ENCODE measurements at places on chromosomes 3 and 15.

GRCh38 chr3:65893631-65894030, 145.1 kb downstream of the MAGI1 start:
- DNase-seq = no peak

DNA sequence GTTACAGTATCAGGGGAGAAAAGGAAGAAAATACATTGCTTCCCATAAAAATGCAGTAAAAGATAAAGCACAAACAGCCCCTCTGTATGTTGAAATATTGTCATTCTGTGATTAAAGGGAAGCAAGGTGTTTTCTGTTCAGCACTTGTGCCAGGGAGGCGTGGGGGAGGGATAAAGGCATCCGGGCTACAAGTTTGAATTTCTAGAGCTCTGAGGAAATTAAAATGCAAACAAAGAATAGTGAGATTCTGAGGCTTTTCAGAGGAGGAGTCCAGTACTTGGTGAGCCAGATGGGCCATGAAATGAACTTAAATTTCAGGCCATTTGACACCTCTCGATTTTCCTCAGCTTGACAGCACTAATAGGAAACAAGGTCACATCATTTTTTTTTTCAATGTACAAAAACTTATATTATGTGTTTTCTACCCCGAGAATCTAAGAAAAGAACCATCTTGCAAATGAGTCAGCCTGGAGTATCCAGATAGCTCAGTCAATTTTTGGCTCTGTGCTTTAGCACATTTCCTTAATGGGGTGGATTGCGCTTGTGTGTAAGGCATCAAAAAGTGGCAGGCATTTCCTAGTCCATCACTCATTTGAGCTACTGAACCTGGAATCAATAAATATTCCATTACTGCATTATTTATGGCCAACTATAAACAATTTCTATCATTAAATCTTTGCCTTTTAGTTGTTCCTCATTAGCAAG, 640.8 kb upstream of the TBL1XR1 start:
- no peak for DNase-seq

- no peak for DNase-seq
These were observed 83.9 kb upstream of the FAM98B start for GRCh38 chr15:38369936-38370478.

- DNase-seq = no peak
These were observed 14.7 kb downstream of the EDEM1 start for GRCh38 chr3:5202222-5202621.

DNA sequence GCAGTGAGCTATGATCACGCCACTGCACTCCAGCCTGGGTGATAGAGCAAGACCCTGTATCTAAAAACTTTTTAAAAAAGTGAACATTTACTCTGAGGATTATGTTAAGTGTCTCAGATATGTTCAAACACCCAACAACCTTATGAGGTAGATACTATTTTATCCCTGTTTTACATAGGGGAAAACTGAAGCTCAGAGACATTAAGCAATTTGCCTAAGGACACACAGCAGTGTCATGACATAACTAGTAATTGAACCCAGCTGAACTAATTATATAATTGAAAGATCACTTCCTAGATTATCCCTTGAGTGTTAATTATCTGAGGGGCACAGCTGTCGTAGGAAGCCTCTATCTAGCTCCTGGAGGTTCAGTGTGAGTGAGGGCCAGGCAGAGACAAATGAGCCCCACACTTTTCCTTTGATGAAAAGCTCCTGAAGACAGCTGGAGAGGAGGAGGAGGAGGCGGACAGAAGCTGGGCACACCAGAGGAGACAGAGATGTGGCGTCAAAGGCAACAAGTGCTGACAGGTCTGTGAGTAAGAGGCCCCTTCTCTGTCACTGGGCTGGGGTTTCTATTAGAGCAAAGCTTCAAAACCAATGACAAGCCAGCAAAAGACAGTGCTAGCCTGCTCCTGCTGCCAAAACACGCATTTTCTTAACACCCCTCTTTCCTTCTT, 20.5 kb downstream of the TRH start:
- DNase-seq = no peak

- no peak for DNase-seq
These were observed 48.7 kb downstream of the NUP210 start for GRCh38 chr3:13371100-13372075.

- peak; percentile 92 for DNase-seq
These were observed at the start of gene SLC25A38 for GRCh38 chr3:39383045-39383880. Gene SLC25A38, plus strand, starts transcription at chr3:39383370. Its CDS starts 355 bp downstream, at chr3:39383725.

DNA sequence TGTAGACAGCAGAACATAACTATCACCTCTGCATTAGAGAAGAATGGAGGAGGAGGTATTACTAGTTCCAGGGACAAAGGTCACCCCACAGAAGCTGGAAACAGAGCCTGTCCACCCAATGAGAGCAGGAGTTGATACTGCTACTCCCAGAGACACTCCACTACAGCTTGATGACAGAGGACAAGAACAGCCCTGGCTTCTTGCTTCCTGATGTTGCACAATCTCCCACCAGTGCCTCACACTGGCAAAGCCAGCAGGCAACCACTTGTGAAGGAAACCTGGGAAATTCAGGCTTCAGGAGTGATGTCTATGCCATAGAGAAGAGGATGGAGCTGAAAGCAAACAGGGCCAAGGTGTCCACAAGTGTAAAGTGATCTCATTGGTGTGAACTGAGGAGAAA, 78.0 kb upstream of the POU1F1 start:
- DNase-seq = no peak

GRCh38 chr3:175601521-175601920, 742.4 kb downstream of the NAALADL2 start:
- no peak for DNase-seq

DNA sequence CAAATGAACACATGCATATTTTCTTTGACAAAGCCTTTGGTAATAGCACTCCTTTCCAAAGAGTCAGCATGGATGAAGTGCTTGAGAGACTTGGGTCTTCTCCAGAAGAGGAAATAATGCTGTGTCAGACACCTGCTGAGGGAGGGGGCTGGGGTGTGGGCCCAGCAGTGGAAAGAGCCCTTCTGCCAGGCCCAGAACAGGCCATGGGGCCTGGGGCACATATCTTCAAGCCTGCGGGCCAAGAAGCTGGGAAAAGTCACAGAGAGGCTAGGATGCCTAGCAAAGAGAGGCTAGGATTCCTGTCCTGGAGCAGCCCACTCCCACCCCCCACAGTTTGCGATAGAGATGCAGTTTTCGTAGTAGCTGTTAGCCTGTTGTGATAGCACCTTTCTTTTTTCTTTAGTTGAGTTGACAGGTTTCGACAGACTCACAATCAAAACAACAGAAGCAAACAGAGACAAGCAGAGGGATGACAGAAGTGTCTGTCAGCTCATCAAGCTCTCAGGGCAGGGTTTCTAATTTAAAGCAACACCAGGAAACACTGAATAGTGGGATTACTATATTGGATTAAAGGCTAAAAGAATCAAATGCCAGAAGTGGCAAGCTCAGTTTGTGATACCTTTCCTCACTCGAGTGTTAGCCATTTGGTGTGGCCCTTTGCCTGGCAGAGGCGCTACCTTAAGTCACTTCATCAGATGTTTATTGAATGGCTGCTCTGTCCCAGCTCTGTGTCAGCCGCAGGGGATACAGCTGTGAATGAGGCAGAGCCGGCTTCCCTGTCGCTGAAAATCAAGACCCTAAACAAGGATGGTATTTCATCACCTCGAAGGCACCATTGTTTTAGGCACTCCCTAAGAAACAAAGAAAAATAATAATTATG, 19.0 kb downstream of the CMTM7 start:
- DNase-seq = no peak

DNA sequence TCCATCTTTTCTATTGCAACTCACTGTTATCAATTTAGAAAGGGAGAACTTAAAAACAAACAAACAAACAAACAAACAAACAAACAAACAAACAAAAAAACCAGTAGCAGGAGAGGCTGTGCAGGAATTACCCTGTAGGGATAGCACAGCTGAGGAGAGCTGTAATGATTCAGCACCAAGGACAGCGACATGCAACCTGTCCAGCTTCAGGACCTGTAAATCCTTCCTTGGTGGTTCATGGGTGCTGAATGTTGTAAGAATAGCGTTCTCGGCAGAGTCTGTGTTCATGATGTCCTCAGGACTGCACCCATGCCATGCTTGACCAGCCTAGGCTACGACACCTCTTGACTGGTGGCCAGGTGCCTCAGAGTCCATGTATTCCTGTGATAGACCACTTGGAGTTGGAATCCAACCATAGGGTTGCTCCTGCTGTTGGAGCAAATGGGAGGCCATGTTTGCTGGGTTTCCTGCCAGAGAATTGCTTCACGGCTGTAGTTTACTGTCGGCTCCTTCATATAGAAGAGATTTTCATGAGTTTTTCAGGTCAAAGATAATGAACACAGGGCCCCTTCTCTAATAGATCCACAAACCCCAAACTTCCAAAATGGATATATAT, 65.9 kb downstream of the CACNA2D3 start:
- DNase-seq = peak; percentile 24

- no peak for DNase-seq
These were observed 45.5 kb downstream of the LDHAL6B start for GRCh38 chr15:59252137-59252536.

- no peak for DNase-seq
These were observed 1.6 kb upstream of the TOPAZ1 start for GRCh38 chr3:44240061-44240460.

GRCh38 chr15:37903919-37904625, 30.4 kb upstream of the TMCO5A start:
- no peak for DNase-seq

GRCh38 chr15:79970181-79970580, 815 bp downstream of the BCL2A1 start:
- no peak for DNase-seq

- no peak for DNase-seq
These were observed 19.9 kb downstream of the TATDN2 start for GRCh38 chr3:10268116-10268515.

DNA sequence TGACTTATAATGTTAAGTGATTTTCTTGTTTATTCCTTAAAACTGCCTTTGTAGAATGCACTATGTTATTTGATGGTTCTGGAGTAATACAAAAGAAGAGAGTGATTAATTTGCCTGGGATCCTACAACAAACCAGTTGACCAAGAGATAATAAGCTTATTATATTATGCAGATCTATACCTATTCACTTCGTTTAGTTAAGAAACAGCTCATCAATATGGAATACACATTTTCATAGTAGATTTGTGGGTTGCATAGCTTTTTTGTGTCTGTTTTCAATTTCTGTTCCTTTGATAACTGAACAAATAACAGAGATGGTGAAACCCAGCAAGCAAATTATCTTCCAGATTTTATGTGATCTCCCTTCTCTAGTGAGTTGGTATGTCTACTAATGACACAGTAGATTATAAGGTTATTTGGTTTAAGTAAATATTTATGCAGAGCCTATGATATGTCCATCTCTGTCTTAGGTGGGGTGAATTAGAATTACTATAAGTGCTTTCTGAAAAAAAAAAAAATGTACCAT, 443.3 kb upstream of the TPRG1 start:
- DNase-seq = no peak

- no peak for DNase-seq
These were observed 6.1 kb upstream of the MESP2 start for GRCh38 chr15:89770041-89770440.

- no peak for DNase-seq
These were observed 57.7 kb downstream of the LIPC start for GRCh38 chr15:58489289-58490085.

DNA sequence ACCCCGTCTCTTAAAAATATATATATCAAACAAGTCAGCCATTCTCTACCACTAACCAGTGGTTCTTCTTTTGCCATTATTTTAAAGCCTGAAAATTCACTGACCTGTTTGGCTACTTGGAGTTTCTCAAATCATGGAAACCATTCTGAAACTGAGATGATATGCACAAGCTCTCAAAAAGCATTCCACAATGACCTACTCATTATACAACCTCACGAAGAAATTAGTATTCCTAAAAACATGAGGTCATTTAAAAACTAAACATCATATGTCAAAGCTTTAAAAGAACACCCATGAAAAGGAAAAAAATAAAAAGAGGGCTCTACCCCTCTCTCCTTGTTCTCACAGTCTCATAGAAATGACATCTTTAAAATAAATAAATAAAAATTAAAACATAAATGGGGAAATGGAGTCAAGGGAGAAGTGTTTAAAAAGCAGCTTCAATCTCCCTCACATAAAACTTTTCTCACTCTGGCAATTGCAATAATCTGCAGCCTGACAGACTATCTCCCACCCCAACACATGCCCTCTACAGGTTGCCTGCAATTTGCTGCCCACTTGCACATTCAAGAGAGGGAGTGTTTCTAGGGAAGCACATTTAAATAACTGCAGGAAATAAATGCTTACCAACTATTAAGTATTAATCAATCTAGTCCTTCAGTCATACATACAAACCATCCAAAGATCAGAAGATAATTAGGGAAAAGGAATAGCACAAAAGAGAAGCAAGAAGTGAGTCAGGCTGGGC, 73.3 kb downstream of the TRANK1 start:
- no peak for DNase-seq

- DNase-seq = peak; percentile 46
These were observed 27.1 kb downstream of the CPN2 start for GRCh38 chr3:194323785-194324735.

DNA sequence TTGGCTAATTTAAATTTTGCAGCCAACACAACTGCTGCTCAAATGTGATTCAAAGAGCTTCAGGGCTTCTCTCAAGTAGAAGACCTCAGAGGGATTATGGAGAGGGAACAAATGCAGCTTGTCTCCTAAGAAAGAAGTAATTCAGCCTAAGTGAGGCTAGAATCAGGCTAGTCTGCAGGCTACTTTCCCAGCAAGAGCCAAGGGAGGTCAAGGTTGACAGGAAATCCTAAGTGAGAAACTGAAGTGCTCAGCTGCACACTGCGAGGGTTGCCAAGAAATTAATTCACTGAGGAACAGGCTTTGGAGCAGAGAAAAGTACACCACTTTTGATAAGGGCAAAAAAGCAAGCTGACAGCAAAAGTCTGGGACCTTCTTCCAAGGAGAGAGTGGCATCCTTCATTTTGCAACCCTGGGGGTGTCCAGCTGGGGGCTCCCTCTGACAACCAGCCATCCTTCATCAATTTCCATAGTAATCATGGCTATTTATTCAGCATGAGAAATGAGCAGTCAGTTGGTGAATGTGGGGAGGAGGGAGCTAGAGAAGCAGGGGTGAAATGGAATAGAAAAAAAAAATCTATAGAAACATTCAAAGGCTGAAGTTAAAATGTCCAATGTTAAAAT, 646.4 kb upstream of the ADAMTS9 start:
- no peak for DNase-seq

GRCh38 chr15:85676342-85677098, 118.2 kb downstream of the KLHL25 start:
- DNase-seq = no peak

- DNase-seq = no peak
These were observed 48.1 kb downstream of the PTPN9 start for GRCh38 chr15:75531041-75531450.

GRCh38 chr3:23701716-23702597, 103.8 kb upstream of the UBE2E1 start:
- no peak for DNase-seq

GRCh38 chr3:134348524-134348923, 25.7 kb downstream of the AMOTL2 start:
- DNase-seq = no peak

- peak; percentile 52 for DNase-seq
These were observed 8.1 kb downstream of the RAD18 start for GRCh38 chr3:8954938-8955763.

Data from NAMALWA (cell line).